NCI-H1105 treated with DMSO at 0.1 percent for 48 hours (cell line): ENCODE measurements at places on chromosomes 1 and 21.
A peak's percentile ranks its signal among the peaks of the same experiment; 100 is the strongest.

GRCh38 chr1:228344631-228345072 lies 62.0 kb downstream of the TRIM11 start:
- no peak for DNase-seq

DNA sequence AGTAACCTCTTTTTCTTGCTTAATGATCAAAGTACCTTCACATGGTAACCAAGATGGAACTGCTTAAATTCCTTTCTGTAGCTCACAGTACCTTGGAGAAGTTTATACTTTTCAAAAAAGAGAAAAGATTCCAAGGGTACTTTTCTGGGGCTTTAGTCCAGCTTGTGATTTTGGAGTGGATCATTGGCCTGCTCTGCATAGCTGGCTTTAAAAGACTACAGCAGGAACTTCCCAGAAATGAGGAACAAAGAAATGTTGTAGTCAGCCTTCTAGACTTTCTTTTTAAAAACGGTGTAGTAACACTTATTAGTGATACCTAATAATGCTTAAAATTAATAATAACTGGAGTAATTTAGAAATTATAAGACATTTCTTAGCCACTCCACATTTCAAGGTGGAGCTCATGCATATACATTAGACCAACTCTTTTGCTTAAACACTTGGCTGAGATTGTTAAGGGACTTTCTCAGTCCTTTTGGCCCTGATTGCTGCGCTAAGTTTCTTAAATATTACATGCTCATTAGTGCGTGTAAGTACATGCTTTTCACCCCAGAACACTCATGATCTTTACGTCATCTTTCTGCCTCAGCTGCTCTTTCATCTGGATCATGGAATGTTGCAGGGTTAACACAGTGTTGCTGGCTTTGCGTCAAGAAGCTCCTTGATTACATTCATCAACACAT lies 57.3 kb downstream of the SDCCAG8 start:
- no peak for DNase-seq

DNA sequence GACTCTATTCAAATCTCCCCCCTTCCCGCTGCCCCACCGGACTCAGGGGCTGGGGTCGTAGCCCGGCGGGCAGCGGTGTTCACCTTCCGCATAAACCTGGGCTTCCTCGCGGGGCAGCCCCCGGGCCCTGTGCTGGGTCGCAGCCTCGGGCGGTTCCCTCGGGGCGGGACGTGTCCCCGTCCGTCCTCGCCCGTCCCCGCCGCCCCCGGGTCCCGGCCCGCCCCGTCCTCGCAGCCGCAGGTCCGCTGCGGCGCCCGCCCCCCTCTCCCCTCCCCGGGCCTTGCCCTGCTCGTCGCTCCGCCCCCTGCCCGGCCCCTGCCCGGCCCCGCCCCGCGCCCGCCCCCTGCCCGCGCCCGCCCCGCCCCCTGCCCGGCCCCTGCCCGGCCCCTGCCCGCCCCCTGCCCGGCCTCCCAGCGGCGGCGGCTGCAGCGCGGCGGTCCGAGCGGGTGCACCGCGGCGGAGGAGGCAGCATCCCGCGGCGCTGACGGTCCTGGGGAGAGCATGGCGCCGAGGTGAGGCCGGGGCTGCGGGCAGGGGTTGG lies at the start of gene COL18A1:
Gene COL18A1, plus strand, starts transcription at position 436 of the 541 bp plus-strand sequence. Its CDS starts 66 bp downstream, at position 502.
- peak; percentile 42 for DNase-seq

- DNase-seq = no peak
Measured at GRCh38 chr1:210500831-210501230, 172.1 kb downstream of the HHAT start.

DNA sequence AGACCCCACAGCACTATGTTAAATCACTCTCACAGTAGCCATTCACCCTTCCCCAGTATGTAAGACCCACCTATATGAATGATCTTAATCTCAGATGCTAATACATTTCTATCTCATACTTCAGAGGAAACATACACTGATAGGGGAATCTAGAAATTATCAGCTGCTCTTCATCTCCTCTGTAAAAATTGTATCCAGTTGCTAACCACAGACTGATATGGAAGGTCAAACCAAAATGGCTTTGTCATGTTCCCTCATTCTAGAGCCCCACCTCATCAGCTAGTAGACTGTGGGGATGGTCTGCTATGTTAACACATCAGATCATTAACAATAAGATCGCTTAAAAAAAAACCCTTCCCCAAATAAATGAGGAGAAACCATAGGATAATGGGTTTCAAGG lies 71.7 kb downstream of the UBR4 start:
- DNase-seq = no peak

DNA sequence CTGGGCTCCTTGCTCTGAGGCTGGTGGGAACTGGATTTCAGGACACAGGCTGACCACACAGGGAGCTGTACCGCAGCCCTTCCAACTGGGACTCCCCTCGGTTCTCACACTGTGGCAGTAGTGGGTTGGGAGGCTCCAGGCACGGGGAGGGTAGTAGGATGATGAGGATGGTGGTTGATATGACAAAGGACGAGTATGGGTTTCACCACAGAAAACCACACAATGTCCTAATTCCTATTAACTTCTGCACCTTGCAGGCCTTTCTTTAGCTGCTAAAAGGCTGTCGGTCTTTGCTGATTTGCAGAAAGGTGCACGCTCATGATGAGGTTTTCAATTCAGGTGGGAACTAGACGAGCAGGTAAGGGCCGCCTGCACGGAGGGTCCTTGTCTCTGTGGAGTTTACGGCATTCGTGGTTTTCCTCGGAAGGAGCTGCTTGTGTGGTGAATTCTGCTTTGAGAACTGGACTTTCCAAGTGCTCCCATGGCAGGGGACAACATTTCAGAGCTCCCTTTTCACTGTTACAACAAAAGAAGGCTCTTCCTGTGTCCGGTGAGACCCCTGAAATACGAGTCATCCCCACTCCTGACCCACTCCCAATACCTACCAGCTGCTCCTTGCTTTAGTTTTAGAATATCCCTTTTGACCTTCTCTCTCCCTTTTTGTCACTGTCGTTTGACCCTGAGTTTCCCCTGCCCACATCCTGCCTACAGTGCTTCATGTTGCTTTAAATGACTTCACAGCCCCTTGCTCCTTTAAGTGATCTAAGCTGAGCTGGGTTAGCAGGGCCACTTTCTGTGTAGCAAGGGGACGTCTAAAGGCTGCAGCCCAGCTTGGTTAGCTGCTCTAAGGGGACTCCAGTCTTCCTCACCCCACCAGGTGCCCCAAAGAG lies 125.1 kb downstream of the MRPS6 start:
- no peak for DNase-seq

DNA sequence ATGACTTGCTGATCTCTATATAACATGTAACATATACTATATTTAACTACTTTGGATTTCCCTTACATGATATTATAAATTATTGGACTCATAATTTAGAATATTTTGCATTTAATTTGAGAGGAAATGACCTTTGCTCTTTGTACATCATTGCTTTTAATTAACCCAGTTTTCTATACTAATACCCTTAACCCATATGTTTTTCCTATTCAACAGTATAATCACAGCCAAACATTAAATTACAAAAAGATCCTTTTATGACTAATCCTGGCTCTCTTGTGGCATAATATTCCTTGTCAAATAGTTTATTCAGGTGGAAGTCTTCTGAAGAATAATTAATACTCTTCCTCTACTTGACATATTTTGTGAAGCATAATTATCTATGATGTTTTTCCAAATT lies 56.0 kb upstream of the GPR52 start:
- DNase-seq = no peak

DNA sequence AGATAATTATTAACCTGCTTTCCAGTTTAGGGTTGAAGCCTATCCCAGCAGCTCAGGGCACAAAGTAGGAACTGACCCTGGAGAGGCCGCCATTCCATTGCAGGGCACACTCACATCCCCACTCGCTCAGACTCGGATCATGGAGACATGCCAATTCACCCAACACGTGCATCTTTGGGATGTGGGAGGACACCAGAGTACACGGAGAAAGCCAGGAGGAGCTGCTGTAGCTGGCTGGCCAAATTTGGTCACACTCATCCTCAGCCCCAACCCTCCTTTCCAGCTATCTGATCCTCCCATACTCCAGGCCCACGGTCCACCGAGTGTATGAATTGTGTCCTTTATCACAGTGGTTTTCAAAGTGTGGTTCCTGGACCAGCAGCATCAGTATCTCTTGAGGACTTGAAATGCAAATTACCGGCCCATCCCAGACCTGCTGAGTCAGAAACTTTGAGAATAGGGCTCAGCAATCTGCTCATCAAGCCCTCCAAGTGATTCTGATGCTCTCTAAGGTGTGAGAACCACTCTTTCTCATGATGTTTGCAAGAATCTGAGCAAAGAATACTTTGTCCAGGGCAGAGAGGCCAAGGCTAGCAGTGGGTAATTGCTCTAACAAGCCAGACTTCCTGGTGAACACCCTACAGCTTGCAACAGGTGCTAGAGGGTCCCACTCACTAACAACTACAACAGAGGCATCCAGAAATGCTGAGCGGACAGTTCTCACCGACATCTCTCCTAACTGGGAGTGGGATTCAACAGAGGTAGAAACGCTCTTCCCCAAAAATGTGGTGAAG lies 26.3 kb downstream of the IER5 start:
- DNase-seq = no peak

DNA sequence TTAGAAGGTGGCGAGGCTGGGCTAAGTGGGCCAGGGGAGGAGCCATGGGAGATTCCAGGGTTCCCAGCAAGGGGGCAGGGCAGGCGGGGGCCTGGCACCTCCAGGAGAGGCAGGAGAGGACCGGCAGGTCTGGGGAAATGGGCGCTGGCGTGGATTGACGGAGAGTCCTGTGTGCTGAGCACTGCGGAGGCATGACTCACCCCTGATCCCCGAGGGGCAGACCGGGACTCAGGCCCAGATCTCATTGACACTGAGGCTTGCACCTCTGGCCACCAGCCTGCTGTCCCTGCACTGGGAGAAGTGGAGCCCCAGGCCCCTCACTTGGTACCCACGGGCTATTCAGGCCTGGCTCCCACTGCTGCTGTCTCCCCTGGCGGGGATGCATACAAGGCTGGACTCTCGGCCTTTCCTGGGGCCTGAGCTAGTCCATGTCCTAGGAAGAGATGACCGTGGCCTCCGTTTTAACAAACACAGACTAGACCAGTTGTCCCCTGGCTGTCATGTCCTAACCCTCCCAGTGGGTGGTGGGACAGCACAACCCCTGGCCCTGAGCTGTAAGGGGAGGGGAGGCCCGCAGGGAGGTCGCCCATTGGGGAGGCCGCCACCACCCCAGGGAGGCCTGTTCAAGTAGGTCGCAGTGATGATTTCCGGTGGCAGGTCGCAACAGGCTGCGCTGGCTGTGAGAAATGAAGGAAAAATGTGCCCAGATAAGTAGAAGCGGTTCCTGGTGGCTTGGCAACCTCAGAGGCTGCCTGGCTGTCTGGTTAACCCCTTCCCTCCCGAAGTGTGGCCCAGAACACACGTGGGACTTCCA lies 39.7 kb downstream of the RIPK4 start:
- DNase-seq = no peak
